Foreskin melanocyte (primary cell): ENCODE measurements at places on chromosomes 6 and 20.

- no peak for DNase-seq
Observed at GRCh38 chr6:18763086-18763485, 375.9 kb downstream of the RNF144B start.

GRCh38 chr20:49843770-49844380, 31.2 kb downstream of the SLC9A8 start:
- DNase-seq = no peak

- no peak for DNase-seq
Observed at GRCh38 chr20:21608777-21609176, 94.9 kb upstream of the NKX2-2 start.

GRCh38 chr20:37464611-37465010, 56.4 kb upstream of the NNAT start:
- DNase-seq = no peak

GRCh38 chr6:121830736-121831135, 395.3 kb downstream of the GJA1 start:
- DNase-seq = no peak

DNA sequence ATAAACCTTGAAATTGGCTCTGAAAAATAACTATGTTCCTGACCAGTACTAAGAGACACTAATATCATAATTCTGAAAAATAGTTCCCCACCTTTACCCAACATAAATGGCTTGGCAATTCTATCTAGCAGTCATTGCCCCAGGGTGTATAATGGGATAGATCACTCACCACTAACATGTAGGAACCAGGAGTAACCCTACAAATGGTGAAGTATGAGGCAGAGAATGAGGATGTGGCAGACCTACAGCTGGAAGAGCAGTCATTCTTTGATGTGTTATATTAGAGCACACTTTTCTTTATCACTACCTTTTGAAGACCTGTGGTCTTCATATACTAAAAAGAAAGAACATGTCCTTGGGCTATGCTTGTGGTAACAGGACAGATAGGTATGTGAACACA, 136.5 kb upstream of the SYNDIG1 start:
- no peak for DNase-seq

GRCh38 chr6:30156262-30156599, 4.8 kb downstream of the TRIM10 start:
- DNase-seq = no peak

DNA sequence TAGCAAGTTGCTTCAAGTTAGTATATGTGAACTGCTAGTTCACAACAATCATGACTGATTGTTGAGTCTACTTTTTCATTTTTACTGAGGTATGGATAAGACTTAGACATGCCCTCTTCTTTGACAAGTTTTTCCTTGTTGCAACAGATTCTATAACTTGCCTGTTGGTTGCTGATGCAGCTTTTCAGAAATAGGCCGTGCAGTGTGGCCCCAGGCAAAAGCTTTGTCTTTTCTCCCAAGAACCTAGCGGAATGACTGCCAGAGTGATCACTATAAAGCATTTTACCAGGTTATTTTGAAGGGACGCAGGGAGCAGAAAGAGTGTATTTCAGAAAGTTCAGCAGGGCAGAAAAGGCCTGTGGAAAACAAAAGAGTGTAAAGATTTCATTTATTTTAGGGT, 16.0 kb downstream of the HECA start:
- DNase-seq = peak; percentile 40

- no peak for DNase-seq
Observed at GRCh38 chr6:165717732-165718465, 54.9 kb upstream of the PDE10A start.

- DNase-seq = no peak
Observed at GRCh38 chr6:34172961-34173775, 27.3 kb upstream of the GRM4 start.

DNA sequence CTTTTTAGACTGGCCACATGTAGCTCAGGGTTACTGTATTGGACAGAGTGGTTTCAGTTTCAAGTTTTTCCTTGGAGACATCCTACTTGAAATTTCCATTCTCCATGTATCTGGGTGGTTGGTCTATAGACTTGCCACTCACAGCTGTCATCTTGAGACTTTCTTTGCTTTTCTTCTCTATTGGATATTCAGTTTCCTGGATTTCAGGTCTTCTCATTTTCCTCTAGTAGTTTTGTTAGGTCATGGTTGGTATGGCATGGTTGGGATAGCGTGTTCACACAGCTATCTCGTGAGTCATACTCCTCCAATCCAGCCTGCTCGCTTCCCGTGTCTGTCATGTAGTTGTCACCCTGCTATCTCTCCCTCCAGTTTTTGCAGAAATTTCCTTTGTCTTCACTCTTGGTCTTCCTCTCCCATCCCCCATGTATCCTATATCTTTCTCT, 48.3 kb downstream of the PTPN1 start:
- no peak for DNase-seq

GRCh38 chr6:71277926-71278600, 10.5 kb upstream of the OGFRL1 start:
- DNase-seq = no peak

GRCh38 chr20:13831476-13831875, 46.6 kb downstream of the NDUFAF5 start:
- no peak for DNase-seq

DNA sequence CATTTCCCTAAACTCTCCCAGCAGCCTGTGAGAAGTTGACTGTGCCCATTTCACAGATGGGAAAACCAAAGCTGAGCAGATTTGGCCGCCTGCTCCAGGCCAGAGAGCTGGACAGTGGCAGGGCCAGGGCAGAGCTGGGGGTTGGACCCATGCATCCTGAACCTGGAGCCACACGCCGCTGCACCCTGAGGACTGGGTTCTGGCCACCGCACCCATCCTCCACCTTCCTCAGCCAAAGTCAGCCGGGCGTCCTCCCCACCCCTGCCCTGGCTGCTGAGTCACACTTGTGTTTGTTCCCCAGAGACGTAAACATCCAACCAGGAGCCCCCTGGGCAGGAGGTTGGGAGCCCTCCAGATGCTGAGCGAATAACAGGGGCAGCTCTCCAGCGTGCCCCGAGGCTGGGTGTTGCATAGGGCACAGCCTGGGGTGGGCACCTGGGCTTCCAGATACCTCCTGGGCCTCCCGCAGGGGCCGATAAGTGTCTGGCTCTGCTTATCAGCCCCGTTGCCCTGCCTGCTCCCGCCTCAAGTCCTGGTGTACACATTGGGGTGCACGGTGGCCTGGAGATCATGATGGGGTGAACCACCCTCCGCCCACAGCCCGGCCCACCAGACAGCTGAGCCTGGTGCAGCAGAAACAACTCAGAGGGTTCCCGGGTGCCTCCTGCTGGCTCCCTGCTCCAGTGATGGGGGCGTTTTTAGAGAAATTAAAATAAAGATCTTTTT, 23.8 kb downstream of the RBM38 start:
- no peak for DNase-seq

DNA sequence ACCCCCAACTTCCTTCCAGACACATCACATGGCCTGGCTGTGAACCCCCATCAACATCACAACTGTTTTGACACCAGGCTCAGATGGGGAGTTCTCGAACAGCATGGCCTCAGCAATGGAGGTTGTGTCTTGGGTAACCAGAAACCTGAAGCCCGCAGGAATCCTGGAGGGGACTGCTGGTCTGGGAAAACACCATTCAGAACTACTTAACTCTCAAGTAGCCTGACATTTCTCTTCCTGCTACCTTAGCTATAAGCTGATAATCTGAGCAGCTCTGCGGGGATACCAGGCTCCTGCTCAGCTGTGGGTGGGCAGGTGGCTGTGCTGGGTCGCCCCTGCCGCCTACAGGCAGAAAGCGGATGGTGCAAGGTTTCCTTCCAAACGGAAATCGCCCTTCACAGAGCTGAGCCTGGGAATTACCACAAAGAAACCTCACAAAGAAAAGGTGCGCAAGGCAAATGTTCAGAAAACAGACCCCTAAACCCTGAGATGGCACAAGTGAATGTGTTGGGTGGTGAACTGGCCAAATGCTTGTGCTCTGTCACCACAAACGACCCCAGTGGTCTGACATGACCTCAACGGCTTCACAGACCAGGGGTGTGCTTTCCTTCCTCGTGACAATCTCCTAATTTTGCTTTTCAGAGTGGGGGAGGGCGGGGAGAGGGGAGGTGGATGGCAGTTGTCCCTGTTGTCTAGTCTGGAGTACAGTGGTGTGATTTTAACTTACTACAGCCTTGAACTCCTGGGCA, 29.5 kb downstream of the SNX5 start:
- DNase-seq = no peak
